ENCODE measurements at places on chromosomes 16 and 17.

GRCh38 chr17:44878627-44879221, 20.5 kb downstream of the EFTUD2 start:
- DNase-seq: peak; percentile 12

DNA sequence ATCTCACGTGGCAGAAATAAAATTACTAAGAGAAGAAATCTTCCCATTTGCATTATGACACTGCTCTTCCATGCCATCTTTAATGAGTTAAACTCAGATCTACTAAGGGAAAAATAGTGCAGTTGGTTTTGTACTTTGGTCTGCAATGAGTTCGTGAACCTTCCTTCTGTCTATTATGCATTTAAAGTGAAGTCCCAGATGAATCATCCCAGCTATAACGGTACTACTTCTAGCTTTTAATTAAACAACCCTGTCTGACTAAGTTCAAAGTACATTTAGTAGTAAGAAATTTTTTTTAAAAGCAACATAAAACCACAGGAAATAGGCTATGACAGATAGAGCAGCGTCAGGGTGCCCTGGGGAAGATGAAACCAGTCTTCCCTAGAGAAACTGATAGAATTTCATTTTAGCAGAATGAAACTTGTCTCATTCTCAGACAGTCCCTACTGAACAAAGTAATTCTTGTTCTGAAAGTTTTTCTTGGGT, 1.8 kb downstream of the TMIGD1 start:
- DNase-seq: no peak

GRCh38 chr16:85754413-85754812, 3.5 kb upstream of the C16orf74 start:
- DNase-seq: no peak

- no peak for DNase-seq
Observed at GRCh38 chr17:59853168-59853918, 39.4 kb downstream of the TUBD1 start.

DNA sequence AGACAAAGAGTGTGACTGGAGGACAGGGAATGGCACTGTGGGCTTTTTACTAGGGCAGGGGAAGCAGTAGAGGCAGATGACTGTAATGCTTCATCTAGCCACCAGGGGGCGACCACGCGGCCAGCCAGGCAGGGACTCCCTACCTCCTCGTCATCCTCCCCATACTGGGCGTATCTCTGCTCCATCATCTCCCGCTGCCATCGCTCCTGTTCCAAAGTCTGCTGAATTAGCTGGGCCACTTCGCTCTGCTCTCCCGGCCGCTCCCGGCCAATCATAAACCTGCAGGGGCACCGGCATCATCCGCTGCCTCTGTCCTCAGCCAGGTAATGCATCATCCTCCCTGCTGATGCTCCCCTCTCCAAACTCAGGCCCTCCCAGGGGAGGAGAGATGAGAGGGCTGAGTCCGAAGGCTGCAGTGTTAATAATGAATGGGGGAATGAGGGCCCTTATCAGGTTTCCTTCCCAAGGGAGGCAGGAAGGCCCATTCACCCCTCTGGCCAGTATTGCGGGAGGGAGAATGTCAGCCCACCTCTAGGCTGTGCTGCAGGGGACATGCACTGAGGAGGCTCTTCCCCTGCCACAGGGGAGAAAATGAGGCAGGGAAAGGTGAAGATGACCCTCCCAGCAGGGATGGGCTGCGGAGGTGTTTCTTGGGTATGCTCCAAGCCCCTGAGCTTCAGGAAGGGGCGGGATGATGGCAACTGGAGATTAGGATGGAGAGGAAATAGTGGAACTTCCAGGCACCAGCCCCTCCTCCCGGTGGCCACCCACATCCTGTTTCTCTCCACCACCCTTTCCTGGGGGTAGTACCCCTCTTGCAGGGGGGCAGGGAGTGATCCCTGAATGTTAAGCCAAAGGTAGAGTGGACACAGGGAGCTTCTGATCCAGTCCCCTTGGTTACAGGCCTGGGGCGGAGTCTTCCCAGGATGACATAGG, 10.3 kb upstream of the SAMD14 start:
- no peak for DNase-seq

GRCh38 chr17:7852262-7852670, 2.6 kb upstream of the TMEM88 start:
- no peak for DNase-seq

DNA sequence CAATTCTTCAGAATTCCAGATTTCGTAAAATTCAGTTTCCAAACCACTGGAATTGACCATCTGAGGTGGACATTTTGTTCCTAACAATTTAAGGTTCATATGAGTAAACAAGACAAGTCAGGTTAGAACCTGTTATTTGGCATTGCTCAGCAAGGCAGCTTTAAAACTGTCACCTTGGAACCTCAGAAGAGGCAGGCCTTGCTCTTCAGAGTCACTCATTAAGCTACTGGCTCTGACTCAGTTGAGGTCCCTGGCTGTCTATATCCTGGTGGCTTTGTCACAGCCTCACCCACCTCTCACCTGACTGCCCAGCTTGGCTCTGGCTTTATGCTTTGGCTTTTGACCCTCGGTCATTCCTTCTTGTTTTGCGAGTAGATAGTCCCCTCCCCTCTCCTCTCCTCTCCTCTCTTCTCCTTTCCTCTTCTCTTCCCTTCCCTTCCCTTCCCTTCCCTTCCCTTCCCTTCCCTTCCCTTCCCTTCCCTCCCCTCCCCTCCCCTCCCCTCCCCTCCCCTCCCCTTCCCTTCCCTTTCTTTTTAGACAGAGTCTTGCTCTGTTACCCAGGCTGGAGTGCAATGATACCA, 238.4 kb downstream of the SHISA9 start:
- DNase-seq: no peak

DNA sequence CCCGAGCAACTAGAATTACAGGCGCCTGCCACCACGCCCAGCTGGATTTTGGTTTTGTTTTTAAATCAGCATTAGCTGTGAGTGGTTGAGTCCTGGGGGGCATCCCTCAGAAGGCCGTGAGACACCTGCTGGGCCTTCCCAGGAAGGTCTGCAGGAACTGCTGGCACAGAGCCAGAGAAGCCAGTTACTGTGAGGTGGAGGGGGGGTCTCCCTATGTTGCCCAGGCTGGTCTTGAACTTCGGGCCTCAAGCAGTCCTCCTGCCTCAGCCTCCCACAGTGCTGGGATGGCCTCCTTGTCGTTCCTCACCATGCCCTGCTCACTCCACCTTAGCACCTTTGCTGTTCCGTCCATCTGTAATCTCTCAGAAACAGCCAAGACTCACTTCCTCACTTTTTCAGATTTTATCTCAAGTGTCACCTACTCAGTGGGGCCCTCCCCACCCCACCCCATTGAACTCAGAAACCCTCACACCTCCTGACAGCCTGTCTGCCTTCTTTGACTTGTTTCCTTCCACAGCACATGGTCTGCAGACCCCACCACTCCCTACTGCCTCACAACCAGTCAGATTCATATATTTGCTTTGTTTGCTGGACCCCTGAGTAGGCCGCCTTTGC, 62.3 kb downstream of the WSB1 start:
- DNase-seq: no peak

GRCh38 chr17:40343219-40344119, 21.1 kb downstream of the GJD3 start:
- DNase-seq: no peak

- no peak for DNase-seq
Observed at GRCh38 chr17:79945591-79946255, 89.9 kb downstream of the TBC1D16 start.

DNA sequence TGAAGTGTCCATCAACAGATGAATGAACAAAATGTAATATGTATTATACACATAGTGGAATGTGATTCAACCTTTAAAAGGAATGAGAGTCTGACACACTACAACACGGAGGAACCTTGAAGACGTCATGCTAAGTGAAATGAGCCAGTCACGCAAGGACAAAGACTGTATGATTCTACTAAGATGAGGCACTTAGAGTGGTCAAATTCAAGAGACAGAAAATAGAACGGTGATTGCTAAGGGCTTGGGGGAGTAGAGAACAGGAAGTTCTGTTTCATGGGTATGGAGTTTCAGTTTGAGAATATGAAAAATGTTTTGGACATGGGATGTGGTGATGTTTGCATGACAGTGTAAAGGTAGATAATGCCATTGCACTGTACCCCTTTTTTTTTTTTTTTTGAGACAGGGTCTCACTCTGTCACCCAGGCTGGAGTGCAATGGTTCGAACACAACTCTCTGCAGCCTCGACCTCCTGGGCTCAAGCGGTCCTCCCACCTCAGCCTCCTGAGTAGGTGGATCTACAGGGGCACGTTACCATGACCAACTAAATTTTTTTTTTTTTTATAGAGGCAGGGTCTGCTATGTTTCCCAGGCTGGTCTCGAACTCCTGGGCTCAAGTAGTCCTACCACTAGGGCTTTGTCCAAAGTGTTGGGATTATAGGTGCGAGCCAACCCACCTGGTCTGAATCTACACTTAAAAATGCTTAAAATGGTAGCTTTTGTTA, 2.9 kb upstream of the CCDC102A start:
- DNase-seq: no peak

DNA sequence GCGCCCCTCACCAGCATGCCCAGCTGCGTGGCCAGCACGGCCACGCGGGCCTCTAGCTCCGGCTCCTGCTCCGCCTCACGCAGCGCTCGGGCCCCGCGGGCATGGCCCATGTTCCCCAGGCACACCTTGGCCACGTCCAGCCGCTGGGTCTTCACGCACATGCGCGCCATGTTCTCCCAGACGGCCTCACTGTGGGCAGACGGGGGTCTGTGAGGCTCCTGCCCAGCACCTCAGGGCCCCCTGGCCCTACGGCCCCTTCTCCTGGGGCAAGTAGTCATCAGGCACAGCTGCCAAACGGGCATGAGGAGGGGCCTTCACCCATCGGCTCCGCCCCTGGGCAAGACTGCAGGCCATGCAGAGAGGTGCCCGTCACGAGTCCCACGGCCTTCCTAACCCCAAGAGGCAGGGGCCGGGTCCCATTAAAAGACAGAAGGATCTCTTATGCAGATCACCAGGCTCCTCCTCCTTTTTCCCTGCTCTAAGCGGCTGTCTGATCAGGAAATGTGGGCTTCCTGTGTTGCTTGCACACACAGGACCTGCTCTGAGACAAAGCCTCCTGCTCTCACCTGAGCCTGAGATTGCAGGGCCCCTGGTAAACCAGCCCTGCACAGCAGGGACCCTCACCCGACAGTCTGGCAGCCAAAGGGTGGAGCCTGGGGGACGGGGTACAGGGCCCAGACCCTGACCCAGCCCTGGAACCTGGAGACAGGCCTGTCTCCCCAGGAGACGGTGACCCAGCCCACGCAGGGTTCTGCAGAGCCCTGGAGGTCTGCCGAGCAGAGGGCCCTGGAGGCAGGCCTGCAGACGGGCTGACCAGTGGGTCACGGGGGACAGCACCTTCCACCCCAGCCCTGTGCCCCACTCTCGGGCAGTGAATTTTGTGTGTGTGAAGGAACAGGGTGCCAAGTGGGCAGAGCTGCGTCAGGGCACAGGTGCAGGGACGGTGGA, 6.6 kb upstream of the TMEM204 start:
- no peak for DNase-seq

All from NCI-H446 (cell line).